ENCODE measurements at places on chromosomes 5 and 9.

DNA sequence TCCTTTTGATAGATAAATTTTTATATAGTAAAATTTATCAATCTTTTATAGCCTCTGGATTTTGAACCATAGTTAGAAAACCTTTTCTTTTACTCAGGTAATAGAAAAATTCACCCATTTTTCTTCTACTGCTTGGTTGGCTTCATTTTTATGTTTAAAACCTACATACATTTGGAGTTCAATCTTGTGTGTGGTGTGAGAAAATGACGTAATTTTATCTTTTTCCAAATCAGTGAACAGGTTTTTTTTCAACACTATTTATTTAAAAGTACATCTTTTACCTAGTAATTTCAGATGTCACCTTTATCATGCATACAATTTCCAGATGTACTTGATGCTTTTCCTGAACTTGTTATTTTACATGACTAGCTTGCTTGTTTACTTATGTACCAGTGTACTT is 200.2 kb downstream of the TRIM36 start:
- DNase-seq: no peak
- H3K27me3 ChIP-seq: no peaks in the 10 kb centered on the region
- H3K36me3 ChIP-seq: no peaks in the 10 kb centered on the region

- DNase-seq: peak; percentile 90
- no peak overlapping the region for H3K4me3 ChIP-seq
- H3K36me3 ChIP-seq: no peaks in the 10 kb centered on the region
- H3K27me3 ChIP-seq: no peaks in the 10 kb centered on the region
- H3K4me1 ChIP-seq: no peaks in the 10 kb centered on the region
Observed at GRCh38 chr9:34413231-34413852, 36.6 kb upstream of the MYORG start.

- H3K4me3 ChIP-seq: no peak overlapping the region
- H3K27me3 ChIP-seq: peaks cover 3% of the 10 kb centered on the region
- DNase-seq: no peak
Observed at GRCh38 chr9:127761491-127761956, 16.9 kb downstream of the SH2D3C start.

GRCh38 chr9:4590430-4591122 is 71.5 kb upstream of the PLPP6 start:
- no peak overlapping the region for H3K27ac ChIP-seq
- H3K4me1 ChIP-seq: peaks cover 18% of the 10 kb centered on the region
- H3K27me3 ChIP-seq: no peaks in the 10 kb centered on the region
- no peaks in the 10 kb centered on the region for H3K36me3 ChIP-seq
- peak; percentile 13 for DNase-seq

Measured in GM23338 (cell line).